Activated T-helper 1 cell treated with Interleukin-2 at 50 U/mL for 16 hours (primary cell): ENCODE measurements at places on chromosomes 7 and 10.

DNA sequence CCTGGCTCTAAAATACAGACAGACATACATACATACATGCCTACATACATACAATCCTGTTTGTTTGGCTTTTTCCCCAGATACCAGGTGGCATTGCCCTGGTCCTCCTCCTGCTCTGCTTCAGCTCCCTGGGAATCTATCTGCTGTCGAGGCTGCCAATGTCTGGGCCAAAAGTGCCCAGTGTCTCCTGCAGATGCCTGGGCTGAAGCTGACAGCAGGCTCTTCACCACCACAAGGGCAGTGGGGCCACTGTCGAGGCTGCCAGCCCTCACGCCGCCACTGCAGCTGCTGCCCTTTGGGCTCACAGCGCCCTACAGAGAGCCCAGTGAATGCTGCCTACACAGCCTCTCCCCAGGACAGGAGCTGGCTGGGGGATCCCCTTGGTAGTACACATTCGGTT, 18.0 kb upstream of the STN1 start:
- no peak for DNase-seq

- DNase-seq, result no peak
Measured at GRCh38 chr7:50695026-50695425, 87.7 kb downstream of the GRB10 start.

DNA sequence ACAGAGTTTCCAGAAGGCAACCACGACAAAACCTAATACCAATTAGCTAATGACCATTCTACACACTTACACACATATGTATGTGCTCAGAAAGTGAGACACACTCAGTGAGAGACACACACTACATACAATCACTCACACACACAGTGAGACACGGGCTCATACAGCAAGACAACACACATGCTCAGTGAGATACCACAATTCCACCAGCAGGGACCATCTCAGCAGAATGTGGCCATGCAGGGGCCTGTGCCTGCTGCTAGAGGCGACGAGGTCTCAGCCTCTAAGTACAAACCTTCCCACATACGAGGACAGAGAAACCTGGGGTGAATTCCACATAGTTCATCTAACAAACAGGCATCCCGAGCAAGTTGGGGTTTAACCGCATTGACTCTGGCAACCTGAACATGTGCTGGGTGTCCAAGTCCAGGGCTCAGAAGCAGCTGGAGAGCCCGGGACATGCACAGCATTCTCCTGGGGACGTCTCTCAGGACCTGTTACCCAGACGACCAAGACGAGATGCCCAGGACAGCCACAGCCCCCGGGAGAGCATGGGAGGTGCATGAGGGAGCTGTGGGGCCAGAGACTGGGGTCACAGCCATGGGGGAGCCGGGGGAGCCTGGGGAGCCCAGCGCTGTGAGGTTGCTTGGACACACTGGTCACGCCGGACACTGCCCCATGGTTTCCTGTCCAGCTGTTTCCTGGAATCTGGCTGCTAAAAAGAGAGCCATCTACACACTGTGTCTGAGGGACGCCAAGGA, 523.6 kb downstream of the PTPRN2 start:
- no peak for DNase-seq

DNA sequence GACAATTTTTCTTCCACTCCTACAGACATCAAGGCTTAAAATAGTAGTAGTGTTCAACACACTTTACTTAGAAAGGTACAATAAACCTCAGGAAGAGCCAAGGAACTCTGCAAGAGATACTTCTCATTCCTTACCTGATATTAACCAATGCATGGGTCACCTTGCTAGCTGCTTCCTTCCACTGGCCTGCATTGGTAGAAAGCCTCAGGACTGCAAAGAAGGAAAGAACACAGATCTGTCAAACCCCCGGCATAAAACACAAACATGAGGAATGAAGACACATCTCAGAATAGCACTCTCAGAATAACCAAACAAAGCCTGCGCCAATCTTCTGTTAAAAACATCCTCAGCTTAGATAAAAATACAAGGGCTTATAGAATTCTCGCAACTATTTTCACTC, 96.1 kb upstream of the KCNIP2 start:
- no peak for DNase-seq

GRCh38 chr10:108787932-108788331, 1135.4 kb downstream of the XPNPEP1 start:
- no peak for DNase-seq

- DNase-seq, result no peak
Measured at GRCh38 chr7:45677311-45677900, 103.2 kb downstream of the ADCY1 start.

- no peak for DNase-seq
Measured at GRCh38 chr7:73969991-73970390, 58.0 kb upstream of the ELN start.

GRCh38 chr10:67775279-67775678, 62.7 kb downstream of the DNAJC12 start:
- DNase-seq, result no peak

DNA sequence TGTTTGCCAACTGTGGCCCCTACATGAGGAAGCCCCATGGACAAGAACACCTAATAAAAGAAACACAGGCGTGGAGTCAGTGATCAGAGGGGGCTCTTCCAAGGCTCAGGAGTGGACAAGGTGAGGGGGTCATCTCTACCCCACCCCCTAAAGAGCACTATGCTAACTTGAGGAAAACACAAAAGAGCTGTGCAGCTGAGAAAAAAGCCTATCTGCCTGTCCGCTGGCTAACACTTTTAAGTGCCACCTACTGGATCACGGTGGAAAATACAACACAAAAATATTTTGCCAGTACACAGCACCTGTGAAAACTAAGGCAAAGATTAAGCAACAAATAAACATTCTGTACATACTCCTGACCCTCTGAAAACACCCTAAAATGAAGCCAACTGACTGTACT, 53.1 kb upstream of the COBL start:
- DNase-seq, result no peak

GRCh38 chr7:135194494-135195095, 16.7 kb downstream of the WDR91 start:
- no peak for DNase-seq

DNA sequence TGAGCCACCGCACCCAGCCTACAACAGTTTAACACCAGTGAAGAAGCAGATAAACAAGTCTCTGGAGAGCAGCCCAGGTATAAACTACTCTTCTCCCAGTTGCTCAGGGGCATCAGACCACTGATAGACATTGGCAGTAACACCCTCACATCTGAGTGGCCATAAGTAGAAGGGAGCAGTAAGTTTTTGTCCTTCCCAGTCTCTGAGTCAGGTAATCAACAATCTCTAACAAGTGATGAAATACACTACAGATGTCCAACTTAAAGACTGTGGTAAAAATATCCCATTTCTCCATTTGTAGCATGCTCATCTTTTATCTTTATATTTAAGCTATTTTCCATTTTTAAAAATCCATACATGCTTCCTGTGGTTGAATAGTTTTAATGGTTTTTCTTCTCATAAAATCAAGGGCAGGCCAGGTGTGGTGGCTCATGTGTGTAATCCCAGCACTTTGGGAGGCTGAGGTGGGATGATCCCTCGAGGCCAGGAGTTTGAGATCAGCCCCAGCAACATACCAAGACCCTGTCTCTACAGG, 78.6 kb downstream of the GSAP start:
- DNase-seq, result no peak

GRCh38 chr7:50812841-50813475, 30.3 kb upstream of the GRB10 start:
- DNase-seq, result no peak
